Vagina (tissue), 2 donors: ENCODE measurements at places on chromosomes 1 and 21.
A peak's percentile ranks its signal among the peaks of the same experiment; 100 is the strongest.

GRCh38 chr1:179089827-179090482 lies 8.1 kb downstream of the TOR3A start:
- peaks cover 14% of the 10 kb centered on the region for H3K4me1 ChIP-seq
- H3K4me3 ChIP-seq: no peak overlapping the region
- no peak for DNase-seq
- H3K27me3 ChIP-seq: no peaks in the 10 kb centered on the region

- H3K27ac ChIP-seq: peak overlapping the region; percentile 98
- no peaks in the 10 kb centered on the region for H3K36me3 ChIP-seq
- H3K27me3 ChIP-seq: no peaks in the 10 kb centered on the region
- peaks cover 58% of the 10 kb centered on the region for H3K4me1 ChIP-seq
These were observed 646 bp downstream of the MAPKAPK2 start for GRCh38 chr1:206685334-206685768.

GRCh38 chr21:38376235-38376634 lies 119.4 kb downstream of the KCNJ15 start:
- no peak for DNase-seq
- H3K4me3 ChIP-seq: no peak overlapping the region
- H3K4me1 ChIP-seq: no peaks in the 10 kb centered on the region
- no peaks in the 10 kb centered on the region for H3K36me3 ChIP-seq
- H3K27ac ChIP-seq: no peak overlapping the region
- H3K27me3 ChIP-seq: no peaks in the 10 kb centered on the region

DNA sequence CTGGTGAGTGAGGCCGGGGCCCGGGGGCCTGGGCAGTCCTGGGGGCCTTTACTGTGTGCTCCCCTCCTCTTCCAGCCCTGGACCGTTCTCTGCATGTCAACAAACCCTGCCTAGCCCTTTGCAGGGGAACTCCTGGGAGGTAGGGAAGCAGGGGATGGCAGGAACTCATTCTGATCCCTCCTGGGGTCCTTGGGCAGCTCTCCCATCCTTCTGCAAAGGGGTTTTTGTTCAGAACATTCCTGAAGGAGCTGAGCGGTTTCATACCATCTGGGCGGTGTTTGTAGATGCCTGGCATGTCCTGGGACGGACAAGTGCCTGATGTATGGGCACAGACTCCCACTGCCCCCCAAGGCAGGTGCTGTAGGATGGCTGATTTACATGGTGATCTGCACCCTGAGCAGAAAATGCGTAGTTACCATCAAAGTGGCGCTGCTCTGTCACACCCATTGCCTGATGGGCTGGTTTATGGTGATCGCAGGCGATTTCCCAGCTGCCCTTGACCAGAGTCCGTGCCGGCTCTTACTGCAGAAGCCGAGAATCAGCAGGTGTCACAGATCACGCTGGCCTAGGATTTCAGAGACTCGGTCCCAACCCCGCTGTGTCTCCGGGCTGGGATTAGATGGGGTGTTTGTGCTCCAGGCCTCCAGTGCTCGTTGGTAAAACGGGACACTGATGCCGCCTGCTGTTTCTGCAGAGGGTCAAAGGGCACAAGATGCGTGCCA lies 71.6 kb upstream of the TRAPPC10 start:
- no peak overlapping the region for H3K27ac ChIP-seq
- H3K36me3 ChIP-seq: peaks cover 7% of the 10 kb centered on the region
- H3K27me3 ChIP-seq: no peaks in the 10 kb centered on the region
- peaks cover 35% of the 10 kb centered on the region for H3K4me1 ChIP-seq
- no peak overlapping the region for H3K4me3 ChIP-seq

DNA sequence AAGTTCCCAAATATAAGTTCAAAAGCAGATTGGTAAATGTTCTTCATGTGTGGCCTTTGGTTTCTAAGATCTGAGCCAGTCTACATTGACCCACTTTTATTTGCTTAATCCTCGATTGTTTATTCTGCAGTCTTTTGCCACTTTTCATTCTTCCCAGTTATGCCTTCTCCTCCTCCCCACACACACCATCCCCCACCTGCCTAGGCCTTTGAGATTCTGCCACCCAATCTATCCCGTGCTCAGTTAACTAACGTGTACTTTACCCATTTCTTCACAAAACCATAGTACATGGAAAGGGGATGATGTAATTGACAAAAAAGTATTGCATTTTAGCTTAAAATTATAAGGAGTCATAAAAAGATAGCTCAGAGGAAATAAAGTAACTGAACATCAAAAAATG lies 3.7 kb downstream of the CFH start:
- no peaks in the 10 kb centered on the region for H3K36me3 ChIP-seq
- no peak for DNase-seq
- H3K4me1 ChIP-seq: no peaks in the 10 kb centered on the region
- no peaks in the 10 kb centered on the region for H3K27me3 ChIP-seq
- H3K27ac ChIP-seq: no peak overlapping the region

DNA sequence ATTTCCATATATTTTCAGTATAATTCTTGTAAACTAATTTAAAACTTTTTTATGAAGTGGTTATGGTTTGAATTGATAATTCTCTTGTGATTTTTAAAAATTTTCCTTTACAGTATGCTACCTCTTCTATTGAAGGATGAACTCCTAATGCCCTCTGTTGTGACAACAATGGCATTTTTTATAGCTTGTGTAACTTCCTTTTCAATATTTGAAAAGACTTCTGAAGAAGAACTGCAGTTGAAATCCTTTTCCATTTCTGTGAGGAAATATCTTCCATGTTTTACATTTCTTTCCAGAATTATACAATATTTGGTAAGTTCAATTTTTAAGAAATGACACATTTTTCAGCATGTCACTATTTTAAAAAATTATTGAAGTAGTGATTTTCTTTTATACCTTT lies 61.4 kb downstream of the ALG6 start:
- no peak overlapping the region for H3K27ac ChIP-seq
- no peaks in the 10 kb centered on the region for H3K27me3 ChIP-seq
- no peak overlapping the region for H3K4me3 ChIP-seq
- no peaks in the 10 kb centered on the region for H3K36me3 ChIP-seq
- no peak for DNase-seq
- no peaks in the 10 kb centered on the region for H3K4me1 ChIP-seq

DNA sequence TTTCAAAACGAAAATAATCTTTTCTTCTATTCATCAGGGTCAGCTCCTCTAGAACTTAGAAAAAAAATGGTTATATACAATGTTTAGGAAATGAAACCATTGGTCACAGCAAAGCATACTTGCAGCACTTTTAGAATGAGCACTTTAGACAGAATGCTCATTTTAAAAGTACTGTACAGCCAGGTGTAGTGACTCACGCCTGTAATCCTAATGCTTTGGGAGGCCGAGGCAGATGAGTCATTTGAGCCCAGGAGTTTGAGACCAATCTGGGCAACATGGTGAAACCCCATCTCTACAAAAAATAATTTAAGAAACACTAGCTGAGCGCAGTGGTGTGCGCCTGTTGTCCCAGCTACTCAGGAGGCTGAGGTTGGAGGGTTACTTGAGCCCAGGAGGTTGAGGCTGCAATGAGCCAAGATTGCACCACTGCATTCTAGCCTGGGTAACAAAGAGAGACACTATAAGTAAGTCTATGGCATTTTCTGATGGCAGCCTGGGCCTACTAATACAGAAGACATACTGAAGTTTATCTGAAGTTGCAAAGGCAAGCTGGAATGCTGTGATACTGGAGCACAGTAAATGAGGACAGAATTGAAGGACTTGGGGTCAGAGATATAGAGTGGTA lies 48.9 kb upstream of the ZNF326 start:
- no peaks in the 10 kb centered on the region for H3K4me1 ChIP-seq
- no peak for DNase-seq
- no peak overlapping the region for H3K4me3 ChIP-seq
- no peaks in the 10 kb centered on the region for H3K36me3 ChIP-seq
- no peak overlapping the region for H3K27ac ChIP-seq

GRCh38 chr1:33898406-33898805 lies 34.5 kb downstream of the HMGB4 start:
- no peak for DNase-seq
- H3K27ac ChIP-seq: no peak overlapping the region
- no peaks in the 10 kb centered on the region for H3K4me1 ChIP-seq
- H3K4me3 ChIP-seq: no peak overlapping the region
- H3K36me3 ChIP-seq: no peaks in the 10 kb centered on the region

DNA sequence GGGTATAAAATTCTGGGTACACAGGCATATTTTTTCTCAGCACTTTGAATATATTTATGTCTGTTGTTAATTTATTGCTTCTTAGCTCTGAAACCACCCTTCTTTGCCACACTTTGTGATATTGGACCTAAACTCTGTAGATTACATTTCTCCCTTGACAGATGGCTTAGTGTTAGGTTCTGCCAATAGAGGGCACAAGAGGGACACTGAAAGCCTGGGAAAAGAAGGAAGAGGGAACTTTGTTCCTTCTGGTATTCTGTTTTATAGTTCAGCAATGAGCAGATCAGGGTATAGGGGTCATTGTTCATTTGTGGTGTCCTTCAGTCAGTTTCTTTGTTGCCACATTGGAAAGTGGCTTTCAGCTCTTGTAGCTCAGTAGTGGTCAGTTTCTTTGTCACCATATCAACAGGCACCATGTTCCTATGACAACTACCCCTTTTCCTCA lies 423.5 kb upstream of the PROX1 start:
- no peaks in the 10 kb centered on the region for H3K27me3 ChIP-seq
- H3K4me1 ChIP-seq: no peaks in the 10 kb centered on the region
- no peaks in the 10 kb centered on the region for H3K36me3 ChIP-seq
- no peak overlapping the region for H3K4me3 ChIP-seq
- H3K27ac ChIP-seq: no peak overlapping the region
- no peak for DNase-seq

GRCh38 chr1:196464480-196464941 lies 143.7 kb downstream of the KCNT2 start:
- no peaks in the 10 kb centered on the region for H3K36me3 ChIP-seq
- no peaks in the 10 kb centered on the region for H3K4me1 ChIP-seq
- H3K27ac ChIP-seq: no peak overlapping the region
- no peaks in the 10 kb centered on the region for H3K27me3 ChIP-seq

GRCh38 chr21:29238053-29238966 lies 60.4 kb upstream of the BACH1 start:
- H3K36me3 ChIP-seq: no peaks in the 10 kb centered on the region
- DNase-seq: no peak
- no peak overlapping the region for H3K27ac ChIP-seq
- no peak overlapping the region for H3K4me3 ChIP-seq
- H3K4me1 ChIP-seq: peaks cover 28% of the 10 kb centered on the region
- no peaks in the 10 kb centered on the region for H3K27me3 ChIP-seq

- no peaks in the 10 kb centered on the region for H3K27me3 ChIP-seq
- no peak for DNase-seq
- no peak overlapping the region for H3K4me3 ChIP-seq
- no peaks in the 10 kb centered on the region for H3K4me1 ChIP-seq
These were observed 101.3 kb downstream of the DISP1 start for GRCh38 chr1:222916100-222916499.

DNA sequence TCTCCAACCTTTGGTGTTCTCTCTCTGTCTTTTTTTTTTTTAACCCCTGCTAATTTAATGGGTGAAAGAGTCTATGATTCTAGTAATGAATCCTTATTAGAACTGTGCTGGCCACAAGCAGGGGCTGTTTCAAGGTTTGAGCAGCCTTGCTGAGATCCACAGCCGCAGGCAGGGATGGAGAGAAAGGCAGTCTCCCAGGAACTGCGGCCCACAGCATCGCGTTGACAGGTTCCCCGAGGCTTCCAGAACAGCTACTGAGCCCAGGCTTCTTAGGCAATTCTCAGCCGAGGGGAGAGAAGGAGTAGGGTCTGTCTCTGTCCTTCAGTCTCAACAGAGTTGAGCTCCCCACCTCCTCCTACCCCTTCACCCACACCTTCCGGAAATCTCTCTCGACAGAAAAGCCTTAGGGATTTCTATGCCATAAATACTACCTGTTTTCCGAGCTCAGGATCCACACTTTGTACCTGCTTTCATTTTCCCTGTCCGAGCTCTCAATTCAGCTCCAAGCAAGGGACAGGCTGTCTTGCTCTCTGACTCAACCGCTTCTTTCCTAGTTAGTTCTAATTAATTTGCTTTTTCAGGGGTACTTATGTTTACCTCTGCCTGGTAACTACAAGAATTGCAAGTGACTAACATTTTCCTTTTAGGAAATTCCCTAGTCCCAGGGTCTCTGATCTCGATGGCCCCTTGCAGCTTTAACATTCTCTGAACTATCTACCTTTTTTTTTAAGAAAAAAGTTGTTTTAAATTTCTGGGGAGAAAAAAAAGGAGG lies 6.7 kb upstream of the CASZ1 start:
- peaks cover 7% of the 10 kb centered on the region for H3K4me1 ChIP-seq
- DNase-seq: no peak
- no peak overlapping the region for H3K4me3 ChIP-seq
- no peaks in the 10 kb centered on the region for H3K36me3 ChIP-seq
- peak overlapping the region; percentile 46 for H3K27ac ChIP-seq
- H3K27me3 ChIP-seq: no peaks in the 10 kb centered on the region

DNA sequence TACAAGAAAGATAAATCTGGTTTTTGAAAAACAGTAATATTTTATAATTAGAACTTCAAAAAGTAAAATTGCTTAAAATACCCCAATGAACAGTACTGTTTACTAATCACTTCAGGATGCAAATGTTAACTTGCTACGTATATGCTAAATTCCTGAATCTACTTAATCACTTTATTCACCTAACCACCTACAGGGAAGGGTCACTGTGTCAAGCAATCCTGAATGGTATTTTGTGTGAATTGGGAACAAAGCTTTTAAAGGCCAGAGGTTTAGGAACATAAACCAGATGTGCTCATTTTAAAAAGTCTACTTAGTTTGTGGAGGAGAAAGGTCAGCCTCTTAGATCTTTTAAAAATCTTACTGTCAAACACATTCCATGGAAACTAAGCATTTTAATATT lies 1143.0 kb upstream of the ADGRL2 start:
- H3K36me3 ChIP-seq: no peaks in the 10 kb centered on the region
- H3K4me3 ChIP-seq: no peak overlapping the region
- H3K27ac ChIP-seq: no peak overlapping the region
- no peaks in the 10 kb centered on the region for H3K27me3 ChIP-seq
- no peaks in the 10 kb centered on the region for H3K4me1 ChIP-seq

- H3K36me3 ChIP-seq: no peaks in the 10 kb centered on the region
- no peak overlapping the region for H3K4me3 ChIP-seq
- no peaks in the 10 kb centered on the region for H3K27me3 ChIP-seq
- H3K4me1 ChIP-seq: peaks cover 20% of the 10 kb centered on the region
- DNase-seq: no peak
These were observed 29.2 kb upstream of the SOX13 start for GRCh38 chr1:204043680-204044079.
